ENCODE measurements at places on chromosomes 5 and 9. TPM values are rescaled to one million over a fixed set of nuclear protein-coding genes. Genes with fewer than 3 reads are reported as not detected.

- DNase-seq, result no peak
Observed at GRCh38 chr5:149865746-149866145, 78.8 kb downstream of the PDE6A start.

- DNase-seq, result no peak
Observed at GRCh38 chr5:178427576-178428197, 162.5 kb downstream of the COL23A1 start.

The TXNDC8 gene
- not detected for total RNA-seq

DNA sequence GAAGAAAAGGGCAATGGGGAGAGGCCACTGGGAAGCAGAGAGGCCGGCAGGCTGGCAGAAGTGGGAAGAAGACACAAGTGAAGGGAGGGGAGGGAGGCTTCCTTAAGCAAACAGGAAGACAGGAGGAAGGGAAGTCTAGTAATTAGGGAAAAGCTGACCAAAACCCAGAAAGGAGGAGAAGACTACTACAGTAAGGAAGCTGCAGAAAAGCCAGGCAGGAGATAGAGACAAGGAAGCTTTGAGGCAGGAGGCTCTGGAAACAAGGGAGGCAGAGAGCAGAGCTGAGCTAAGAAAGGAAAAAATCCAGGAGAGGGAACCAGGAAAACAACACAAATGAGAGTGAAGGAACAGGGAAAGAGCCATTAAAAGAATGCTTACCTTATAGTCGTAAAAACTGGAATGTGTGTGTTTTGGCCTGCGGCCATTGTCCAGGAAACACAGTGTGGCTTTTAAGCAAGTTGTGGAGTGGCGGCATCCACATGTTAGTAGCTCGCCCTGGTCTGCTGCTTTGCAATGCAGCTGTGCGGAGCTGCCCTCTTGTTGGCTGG lies 317.1 kb upstream of the CLINT1 start:
- no peak for DNase-seq

- no peak for DNase-seq
Observed at GRCh38 chr5:73917433-73917832, 291.4 kb downstream of the ARHGEF28 start.

DNA sequence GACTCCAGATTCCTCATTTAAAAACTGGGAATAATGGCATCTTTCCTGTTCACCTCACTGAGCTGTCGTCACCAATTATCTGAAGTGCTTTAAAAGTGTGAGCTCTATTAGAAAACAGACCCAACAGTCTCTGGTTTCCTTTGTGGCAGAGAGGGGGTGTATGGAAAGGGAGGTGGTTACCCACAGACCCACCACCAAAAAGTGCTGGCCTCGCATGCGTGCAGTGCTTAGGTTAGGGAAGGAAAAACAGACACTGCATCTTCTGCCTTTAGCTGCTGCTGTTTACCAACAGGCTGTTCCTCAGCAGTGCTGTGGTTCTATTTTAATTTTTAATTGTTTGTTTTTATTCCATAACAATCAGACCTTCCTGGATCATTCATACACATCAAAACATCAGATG lies 249.6 kb downstream of the PIK3R1 start:
- DNase-seq, result no peak

DNA sequence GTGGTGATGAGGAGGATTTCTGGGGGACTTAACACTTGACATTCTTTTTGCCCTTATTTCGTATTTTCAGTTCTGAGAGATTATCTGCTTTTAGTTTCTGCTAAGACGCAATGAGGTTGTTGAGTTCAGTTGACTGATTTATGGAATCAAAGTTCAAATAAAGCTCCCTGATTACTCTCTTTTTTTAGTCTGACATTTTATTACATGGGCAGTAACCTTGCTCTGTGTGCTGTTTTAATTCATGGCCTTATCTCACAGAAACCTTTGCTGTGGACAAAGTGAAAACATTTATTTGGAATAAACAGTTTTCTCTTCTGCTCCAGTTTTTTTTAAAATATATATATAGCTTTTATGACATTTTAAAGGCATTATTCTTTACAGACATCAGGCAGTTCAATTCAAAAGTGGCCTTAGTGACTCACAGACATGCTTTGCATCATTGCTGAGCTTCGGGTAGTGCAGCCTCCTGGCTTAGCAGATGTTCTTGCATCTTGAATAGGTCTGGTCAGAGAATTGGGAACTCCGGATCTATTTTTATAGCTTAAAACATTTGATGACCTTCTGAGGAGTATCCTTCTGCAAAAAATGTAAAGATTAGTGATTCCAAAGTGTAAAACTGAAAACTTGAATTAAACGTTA lies 162.9 kb downstream of the FAM170A start:
- DNase-seq, result no peak

The CREBRF gene
- total RNA-seq, result 14.3 TPM

The ACER2 gene
- total RNA-seq, result 3.0 TPM

The IL13 gene
- total RNA-seq, result 65.3 TPM

The CHSY3 gene
- not detected for total RNA-seq

- DNase-seq, result no peak
Observed at GRCh38 chr9:108156270-108156998, 666.9 kb upstream of the KLF4 start.

The AJM1 gene
- 3.2 TPM for total RNA-seq

GRCh38 chr5:154862766-154863165 lies 4.3 kb downstream of the CNOT8 start:
- DNase-seq, result no peak

DNA sequence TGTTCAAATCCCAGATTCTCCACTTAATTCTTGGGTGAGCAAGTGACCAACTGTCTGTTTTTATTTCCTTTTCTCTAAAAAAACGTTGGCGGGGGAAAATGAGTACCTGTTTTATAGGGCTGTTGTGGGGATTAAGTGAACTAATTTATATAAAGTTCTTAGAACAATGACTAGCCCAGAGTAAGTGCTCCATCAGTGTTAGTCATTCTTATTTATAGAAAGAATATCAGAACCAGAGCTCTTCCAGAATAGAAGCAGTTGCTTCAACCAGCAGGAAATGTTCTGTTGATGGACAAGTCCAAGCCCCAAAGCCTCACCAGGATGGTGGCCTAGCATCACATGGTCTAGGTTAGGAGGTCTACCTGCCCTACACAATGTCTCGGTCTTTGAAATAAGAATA lies 379.2 kb downstream of the ACTL7B start:
- no peak for DNase-seq

- no peak for DNase-seq
Observed at GRCh38 chr5:123104607-123105006, 15.6 kb downstream of the PRDM6 start.

The OR1J2 gene
- total RNA-seq, result not detected

DNA sequence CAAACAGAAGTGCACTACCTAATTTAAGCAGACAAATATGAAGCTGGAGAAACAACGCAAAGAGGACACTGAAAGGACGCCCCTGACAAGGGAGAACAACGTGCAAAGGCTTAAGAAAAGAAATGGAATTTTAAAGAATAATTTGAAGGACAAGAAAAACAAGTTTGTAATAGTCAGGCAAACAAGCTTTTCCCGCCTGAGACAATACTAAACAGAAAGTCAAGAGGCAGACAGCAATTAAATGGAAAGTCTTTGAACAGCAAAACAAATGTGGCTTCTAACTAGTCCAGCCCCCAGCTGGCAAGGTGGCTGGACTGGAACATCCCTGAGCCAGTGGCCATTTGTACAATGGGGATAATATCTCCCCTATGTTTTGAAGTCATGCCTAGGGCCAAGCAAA lies 63.3 kb downstream of the SIL1 start:
- DNase-seq, result no peak

The HCN1 gene
- total RNA-seq, result not detected

GRCh38 chr5:8568858-8569257 lies 699.9 kb downstream of the MTRR start:
- no peak for DNase-seq

The RNF183 gene
- not detected for total RNA-seq

DNA sequence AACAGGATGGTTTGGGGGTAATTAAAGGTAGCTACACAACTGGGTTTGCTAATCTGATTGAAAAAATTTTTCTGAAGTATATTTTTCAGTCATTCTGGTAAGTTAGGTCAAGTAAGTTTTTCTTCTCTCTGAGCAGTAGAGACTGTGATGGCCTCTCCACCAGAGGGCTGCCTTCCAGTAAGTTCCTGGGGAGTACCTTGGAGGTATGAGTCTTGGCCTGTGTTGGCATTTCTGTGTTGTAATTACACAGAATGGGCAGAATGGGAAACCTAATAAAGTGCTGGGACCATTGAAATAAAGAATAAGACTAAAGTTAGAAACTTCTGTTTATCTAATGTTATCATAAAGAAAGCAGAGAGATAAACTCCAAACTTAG lies 430.8 kb downstream of the ARHGEF28 start:
- no peak for DNase-seq

DNA sequence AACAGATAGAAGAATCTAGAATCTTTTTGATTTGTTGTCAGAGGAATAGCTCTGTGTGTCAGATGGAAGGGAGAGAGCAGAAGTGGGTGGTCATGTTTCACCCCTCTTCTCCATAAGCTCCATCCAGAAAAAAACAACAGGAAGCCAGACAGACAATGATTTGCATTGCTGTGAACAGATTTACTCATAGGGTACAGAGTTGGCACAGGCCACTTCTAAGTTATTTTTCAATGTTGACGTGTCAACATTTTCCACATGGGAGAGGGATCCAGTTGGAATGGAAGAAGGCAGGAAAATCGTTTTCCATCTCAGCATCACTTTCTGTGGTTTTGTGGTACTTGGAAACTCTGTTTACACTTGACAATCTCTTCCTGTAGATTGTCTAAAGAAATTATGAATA lies 86.7 kb downstream of the INSYN2B start:
- no peak for DNase-seq

The SPINK13 gene
- total RNA-seq, result not detected

The SMIM32 gene
- not detected for total RNA-seq

The HMCN2 gene
- not detected for total RNA-seq

The GBGT1 gene
- total RNA-seq, result 2.6 TPM

The FAM78A gene
- total RNA-seq, result 44.4 TPM

The SNCB gene
- not detected for total RNA-seq

DNA sequence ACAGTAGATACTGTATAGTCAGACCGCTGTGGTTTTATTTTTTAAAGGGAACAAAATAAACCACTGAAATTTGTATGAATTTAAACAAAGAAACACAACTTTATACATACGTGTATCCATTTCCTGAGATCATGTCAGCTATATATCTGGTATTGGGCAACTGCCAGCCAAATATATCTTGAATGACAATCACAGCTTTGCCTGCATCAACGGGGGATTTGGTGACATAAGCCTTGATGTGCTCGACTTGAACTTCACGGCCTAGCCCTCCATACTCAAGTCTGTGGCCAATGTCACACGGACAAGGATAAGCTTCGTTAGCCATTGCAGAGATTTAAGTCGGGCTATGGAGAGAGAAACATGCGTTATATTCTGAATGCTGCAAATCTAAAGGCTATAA lies 17.3 kb downstream of the CMBL start:
- DNase-seq, result no peak

- DNase-seq, result no peak
Observed at GRCh38 chr5:154534457-154535050, 56.5 kb upstream of the HAND1 start.

The F12 gene
- total RNA-seq, result 9.2 TPM

GRCh38 chr9:100865111-100865510 lies 163.4 kb upstream of the PLPPR1 start:
- no peak for DNase-seq

DNA sequence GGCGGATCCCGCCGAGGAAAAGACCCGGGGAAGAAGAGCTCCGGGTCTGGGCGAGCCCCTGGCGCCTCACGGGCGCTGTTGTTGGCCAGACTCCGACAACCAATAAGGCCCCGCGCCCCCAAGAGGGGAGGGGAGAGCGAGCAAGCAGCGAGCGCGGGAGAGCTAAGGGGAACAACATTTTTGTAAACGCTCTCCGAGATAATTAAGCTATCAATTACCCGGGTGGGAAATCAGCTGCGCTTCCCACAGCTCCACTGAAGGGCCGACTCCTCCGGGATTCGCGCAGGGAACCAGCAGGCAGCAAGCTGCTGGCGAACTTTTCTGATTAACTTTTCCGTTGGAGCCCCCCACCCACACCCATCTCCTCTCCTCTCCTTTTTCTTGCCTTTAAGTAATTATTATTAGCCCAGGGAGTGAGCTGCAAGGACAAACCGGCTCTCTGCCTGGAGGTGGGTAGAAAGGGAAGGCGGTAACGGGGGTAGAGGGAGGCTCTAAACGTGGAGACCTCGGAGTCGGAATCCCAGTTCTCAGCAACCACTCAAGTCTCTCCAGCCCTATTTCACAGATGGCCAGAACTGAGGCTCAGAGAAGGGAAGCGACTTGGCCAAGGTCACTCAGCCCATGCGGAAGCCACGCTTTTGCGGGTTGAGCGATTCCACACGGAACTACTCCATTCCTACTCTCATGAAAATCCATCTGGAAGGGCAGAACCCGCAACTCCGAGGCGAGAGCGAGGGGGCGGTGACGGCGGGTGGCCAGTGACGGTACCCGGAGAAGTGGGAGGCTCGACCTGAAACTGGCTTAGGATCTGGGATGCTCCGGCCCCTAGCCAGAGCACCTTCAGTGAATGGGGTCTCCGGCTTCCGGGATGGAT lies 1.3 kb downstream of the ASTN2 start:
- DNase-seq, result no peak

DNA sequence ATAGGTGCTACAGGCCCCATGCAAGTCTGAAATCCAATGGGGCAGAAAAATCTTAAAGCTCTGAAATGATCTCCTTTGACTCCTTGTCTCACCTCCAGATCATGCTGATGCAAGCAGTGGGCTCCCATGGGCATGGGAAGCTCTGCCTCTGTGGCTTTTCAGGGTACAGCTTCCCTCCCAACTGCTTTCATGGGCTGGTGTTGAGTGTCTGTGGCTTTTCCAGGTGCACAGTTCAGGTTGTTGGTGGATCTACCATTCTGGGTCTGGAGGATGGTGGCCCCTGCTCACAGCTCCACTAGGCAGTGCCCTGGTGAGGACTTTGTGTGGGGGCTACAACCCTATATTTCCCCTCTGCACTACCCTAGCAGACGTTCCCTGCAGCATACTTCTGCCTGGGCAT lies 103.5 kb downstream of the STARD4 start:
- no peak for DNase-seq

- DNase-seq, result no peak
Observed at GRCh38 chr5:58318468-58318867, 141.4 kb downstream of the PLK2 start.

DNA sequence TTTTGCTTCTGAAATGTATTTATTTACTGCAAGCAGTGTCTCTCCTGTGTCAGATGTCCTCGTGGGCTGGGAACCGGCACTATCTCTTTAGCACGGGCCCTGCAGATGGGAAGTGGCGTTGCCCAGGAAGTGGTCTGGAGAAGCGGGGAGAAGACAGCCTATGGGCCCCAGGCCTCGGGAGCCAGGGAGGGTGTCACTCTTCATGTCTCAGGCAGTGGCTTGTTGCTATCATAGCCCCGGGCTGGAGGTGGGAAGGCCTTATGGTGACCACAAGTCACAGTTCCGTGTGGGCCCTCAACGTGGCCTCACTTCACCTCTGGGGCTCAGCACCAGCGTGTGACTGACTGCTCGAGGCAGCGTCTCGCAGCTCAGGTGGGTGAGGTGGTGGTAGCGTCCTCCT lies 41.4 kb downstream of the SYK start:
- DNase-seq, result no peak

The MARCOL gene
- total RNA-seq, result not detected

DNA sequence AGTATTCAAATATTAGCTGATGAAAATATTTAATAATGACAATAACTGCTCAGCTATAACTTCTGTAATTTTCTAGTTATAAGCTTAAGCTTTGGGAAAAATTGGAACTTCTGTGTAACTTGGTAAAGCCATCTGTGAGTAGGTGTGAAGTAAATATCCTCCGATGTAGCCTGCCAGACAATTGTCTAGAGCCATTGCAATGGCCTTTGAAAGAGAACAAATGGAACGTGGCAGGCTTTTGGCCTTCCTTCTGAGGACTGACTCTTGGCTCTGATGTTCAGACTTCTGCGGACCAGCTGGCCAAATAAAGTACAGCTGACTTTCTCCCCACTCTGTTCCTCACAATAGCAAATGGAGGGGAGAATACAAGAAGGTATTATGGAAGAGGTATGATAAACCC lies 203.4 kb upstream of the NMUR2 start:
- no peak for DNase-seq
